ENCODE measurements at places on chromosomes 12 and 14. TPM values are rescaled to one million over a fixed set of nuclear protein-coding genes. Genes with fewer than 3 reads are reported as not detected.

GRCh38 chr12:53985994-53986685 is 1.2 kb downstream of the HOXC10 start:
- DNase-seq, result no peak
- H3K36me3 ChIP-seq, result no peaks in the 10 kb centered on the region
- H3K4me1 ChIP-seq, result peaks cover 25% of the 10 kb centered on the region
- no peak overlapping the region for H3K4me3 ChIP-seq
- H3K27me3 ChIP-seq, result peaks cover 93% of the 10 kb centered on the region

The TAS2R10 gene
- not detected for total RNA-seq

DNA sequence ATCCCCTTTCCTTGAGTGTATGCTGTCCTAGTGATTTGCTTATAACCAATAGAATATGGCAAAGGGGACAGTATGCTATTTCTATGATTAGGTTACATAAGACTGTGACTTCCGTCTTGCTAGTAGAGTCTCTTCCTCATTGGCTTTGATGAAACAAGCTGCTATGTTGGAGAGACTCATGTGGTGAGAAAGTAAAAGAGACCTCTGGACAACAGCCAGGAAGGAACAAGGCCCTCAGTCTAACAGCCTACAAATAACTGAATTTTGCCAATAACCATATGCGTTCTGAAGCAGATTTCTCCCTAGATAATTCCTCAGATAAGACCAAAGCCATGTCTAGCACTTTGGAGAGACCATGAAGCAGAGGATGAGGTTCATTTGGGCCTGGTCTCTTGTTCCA is 134.5 kb upstream of the NAV3 start:
- H3K27me3 ChIP-seq, result no peaks in the 10 kb centered on the region
- H3K4me3 ChIP-seq, result no peak overlapping the region
- H3K36me3 ChIP-seq, result no peaks in the 10 kb centered on the region
- no peak overlapping the region for H3K27ac ChIP-seq
- H3K4me1 ChIP-seq, result no peaks in the 10 kb centered on the region

DNA sequence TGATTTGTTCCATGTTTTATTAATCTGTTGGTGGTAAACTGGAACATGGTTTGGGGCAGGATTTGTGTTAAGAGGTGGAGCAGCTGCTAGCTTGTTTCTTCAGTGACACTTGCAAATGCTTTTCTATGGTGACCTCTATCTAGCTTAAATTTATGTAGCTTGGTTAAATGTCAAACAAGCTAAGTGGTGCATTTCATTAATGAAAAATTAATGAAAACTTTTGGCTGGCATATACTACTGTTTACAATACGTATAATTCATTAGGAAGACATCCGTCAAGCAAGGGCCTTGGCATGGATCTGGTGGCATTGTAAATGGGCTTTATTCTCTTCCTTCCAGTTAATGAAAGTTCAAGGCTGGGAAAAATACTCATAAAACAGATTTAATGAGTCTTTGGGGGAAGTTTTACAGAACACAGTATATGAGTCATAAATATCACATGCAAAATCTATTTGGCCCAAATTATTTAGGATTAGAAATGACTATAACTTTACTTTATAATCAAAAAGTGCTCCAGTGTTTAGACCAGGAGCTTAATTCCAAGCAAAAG is 807.7 kb upstream of the SEL1L start:
- no peaks in the 10 kb centered on the region for H3K27me3 ChIP-seq
- no peak for DNase-seq

GRCh38 chr12:18217966-18218365 is 43.4 kb upstream of the PIK3C2G start:
- DNase-seq, result no peak
- no peaks in the 10 kb centered on the region for H3K4me1 ChIP-seq
- no peaks in the 10 kb centered on the region for H3K36me3 ChIP-seq
- H3K27me3 ChIP-seq, result no peaks in the 10 kb centered on the region
- no peak overlapping the region for H3K4me3 ChIP-seq

All from activated T-helper 1 cell treated with anti-CD3 and anti-CD28 coated beads, Interleukin-12 subunit alpha, Interleukin-12 subunit beta, Interleukin-2, Interleukin-4 antibody, amounts not matched to agents 30 ng/mL and 10 ng/mL and 1 ng/mL, durations not matched to agents 14 hours and 24 hours and 36 hours (primary cell).